HL-60 (cell line): ENCODE measurements at places on chromosomes 2 and 18.
A peak's percentile ranks its signal among the peaks of the same experiment; 100 is the strongest.

DNA sequence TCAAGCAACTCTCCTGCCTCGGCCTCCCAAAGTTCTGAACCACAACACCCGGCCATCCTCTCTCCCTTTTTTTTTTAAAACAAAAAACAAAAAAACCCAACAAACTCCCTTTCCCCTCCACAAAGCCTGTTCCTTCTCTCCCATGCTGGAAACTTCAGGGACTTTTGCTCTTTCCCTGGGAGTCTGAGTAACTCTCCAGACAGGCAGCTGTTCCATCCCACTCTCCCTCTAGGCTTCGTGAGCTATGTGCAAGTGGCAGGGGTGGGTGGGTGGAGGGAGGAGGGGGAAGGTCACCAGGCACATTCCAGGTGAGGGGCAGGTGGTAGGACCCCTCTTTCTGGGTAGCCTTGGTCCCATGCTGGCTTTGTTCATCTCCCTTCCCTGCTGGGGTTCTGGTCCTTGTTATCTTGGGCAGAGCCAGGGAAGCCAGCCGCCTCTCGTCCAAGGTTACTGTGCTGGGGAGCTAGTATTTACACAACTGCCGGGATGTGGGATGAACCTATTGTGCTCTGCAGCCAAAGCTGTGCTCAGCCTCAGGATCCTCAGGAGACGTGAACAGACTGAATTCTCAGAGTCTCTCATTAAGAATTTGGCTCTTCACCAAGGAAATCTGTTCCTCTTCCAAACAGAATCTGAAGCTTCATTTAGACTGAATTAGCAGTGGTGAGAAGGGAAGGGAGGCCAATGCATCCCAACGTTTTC is 106.9 kb downstream of the LIPG start:
- DNase-seq: no peak

GRCh38 chr2:172285010-172285621 is 142.3 kb upstream of the ITGA6 start:
- peak; percentile 44 for DNase-seq

DNA sequence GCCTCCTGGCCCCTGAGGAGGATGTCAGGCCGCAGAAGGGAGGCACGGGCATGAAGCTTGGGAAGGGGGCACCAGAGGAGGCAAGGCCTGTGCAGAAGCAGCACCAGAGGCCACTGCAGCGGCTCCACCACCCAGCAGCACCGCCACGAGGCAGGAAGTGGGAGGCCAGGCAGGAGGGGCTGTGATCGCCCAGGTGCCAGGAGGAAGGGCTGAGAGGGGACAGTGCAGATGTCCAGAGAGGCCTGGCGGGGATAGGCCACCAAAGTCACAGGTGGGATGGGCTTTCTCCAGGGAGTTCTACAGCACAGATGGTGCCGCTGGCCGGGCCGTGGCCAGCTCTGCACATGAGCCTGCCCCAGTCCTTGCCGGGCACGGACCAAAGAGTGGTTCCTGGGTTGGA is 6.0 kb upstream of the ALPI start:
- no peak for DNase-seq

GRCh38 chr18:31555971-31556747 is 35.5 kb upstream of the TTR start:
- peak; percentile 27 for DNase-seq

DNA sequence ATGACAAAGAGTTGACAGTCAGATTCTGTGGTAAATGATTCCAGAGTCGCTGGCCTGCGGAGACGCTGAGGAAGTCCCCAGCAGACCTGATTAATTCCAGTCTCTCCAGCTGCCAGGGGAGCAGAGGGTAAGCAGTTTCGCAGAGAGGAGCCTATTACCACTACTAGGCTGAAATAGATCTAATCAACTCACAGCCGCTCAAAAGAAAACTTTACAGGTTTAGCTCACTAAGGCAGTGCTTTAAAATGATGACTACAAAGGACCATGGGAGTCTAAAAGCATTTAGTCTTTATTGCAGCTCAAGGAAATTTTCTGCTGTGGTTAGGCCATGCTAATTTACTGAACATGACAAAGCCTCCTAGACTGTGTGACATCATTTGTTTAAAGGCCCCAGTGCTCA is 445.6 kb upstream of the POU3F3 start:
- DNase-seq: no peak

DNA sequence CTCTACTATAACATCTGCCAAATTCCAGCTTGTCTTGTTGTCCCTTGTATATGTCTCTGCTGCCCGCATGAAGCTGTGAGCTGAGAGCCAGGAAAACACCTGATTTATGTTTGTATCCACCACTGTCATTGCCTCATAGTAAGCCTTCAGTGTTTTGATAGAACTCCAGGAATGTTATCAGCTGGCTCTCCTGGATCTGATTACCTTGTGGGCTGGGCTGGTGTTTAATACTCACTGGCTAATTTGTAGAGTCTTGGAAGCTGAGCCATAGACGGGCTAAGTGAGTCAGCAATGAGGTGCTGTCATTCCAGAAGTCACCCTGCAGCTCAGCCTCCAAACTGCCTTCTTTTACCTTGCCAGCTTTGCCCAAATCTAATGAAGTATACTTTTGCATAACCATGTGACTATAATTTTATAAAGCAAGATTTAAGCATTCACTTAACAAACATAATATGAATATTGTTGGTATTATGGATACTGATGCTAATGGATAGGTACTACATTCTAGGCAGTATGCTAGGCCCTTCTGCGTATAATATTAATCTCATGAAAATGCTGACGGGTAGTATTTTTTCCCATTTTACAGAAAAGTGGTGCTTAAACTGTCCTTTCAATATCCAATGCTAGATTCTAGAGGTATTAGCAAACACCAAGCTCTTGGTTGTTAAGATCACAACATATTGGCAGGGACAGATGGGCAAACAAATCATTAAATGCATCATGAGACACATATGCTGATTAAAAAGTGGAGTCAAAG is 62.7 kb upstream of the GATA6 start:
- DNase-seq: no peak

- no peak for DNase-seq
Observed at GRCh38 chr2:173059971-173060461, 15.6 kb upstream of the MAP3K20 start.

GRCh38 chr2:132871831-132872230 is 201.8 kb upstream of the LYPD1 start:
- no peak for DNase-seq

- peak; percentile 78 for DNase-seq
Observed at GRCh38 chr2:160566717-160567116, 73.1 kb upstream of the RBMS1 start.

- DNase-seq: no peak
Observed at GRCh38 chr2:27829791-27830190, 58.3 kb downstream of the MRPL33 start.

DNA sequence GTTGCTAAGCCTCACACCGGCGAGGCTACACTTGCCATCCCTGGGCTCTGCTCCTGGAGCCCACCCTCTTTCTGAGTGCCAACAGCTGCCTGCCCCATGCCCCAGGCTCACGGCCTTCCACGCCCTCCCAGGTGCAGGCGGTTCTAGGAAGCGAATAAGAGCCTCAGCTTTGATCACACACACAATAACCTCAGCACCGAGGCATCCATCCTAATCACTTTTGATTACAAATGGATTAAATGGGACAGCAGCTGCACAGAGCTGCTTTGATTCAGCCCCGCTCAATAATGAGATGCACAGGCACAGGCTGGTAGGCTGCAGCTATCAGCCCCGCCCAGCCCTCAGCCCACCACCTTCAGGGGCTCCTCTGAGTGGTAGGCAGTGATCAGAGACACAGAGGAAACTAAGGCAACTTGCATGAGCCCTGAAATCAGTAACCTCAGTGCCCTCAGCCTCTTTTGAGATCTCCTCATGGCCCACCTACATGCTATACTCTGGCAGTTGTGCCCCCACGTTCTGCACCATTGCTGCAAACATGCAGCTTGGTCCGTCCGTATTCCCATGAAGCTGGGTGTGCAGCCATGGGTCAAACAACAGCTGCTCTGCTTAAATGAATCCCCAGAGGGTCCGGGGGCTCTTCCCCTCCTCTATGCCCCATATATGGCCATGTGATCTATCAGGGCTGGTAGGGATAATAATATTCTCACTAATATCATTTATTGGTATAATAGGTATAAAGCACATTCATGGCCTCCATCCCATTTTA is 171.4 kb downstream of the SETBP1 start:
- DNase-seq: no peak

- DNase-seq: peak; percentile 88
Observed at GRCh38 chr2:226423498-226423960, 376.1 kb downstream of the IRS1 start.

GRCh38 chr2:184551626-184552025 is 46.7 kb upstream of the ZNF804A start:
- no peak for DNase-seq

DNA sequence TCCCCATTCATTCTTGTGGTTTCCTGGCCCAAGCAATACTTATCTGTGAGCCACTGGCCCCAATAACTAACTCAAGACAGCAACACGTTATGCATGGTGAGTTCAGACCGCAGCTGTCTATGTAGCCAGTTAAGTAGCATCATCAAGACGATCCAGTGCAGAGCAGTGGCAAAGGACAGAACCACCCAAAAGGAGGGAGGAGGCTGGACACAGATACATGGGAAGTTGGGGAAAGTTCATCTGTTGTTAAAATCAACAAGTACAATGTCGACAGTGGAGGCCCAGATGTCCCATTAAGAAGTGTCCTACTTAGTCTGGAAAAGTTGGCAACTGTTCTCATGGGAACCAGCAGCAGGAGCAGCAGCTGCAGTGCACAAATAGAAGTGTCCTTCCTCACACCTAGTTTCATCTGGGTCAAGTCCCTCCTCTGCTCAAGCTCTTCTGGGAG is 106.9 kb upstream of the THOC1 start:
- DNase-seq: no peak

GRCh38 chr18:6174983-6175745 is 239.5 kb downstream of the L3MBTL4 start:
- no peak for DNase-seq

- DNase-seq: no peak
Observed at GRCh38 chr2:28343971-28344715, 48.5 kb upstream of the FOSL2 start.

GRCh38 chr2:187422282-187422681 is 25.8 kb downstream of the CALCRL start:
- no peak for DNase-seq

DNA sequence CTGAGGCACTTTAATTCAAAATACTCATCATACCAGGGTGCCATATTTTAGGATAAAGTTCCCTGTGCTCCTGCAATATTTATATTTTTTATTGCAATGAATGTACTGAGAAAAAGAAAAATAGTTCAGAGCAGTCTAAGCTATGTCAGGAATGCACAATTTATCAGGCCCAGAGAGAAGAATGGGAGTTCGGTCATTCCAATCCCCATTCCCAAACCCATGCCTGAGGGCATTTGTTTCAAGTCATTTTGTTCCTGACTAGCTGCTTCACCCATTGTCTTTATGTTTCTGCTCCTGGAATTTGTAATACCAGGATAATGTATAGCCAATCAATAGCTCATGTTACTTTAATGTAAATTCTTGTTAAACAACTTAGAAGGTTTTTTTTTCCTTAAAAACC is 24.4 kb upstream of the FTCDNL1 start:
- DNase-seq: no peak

DNA sequence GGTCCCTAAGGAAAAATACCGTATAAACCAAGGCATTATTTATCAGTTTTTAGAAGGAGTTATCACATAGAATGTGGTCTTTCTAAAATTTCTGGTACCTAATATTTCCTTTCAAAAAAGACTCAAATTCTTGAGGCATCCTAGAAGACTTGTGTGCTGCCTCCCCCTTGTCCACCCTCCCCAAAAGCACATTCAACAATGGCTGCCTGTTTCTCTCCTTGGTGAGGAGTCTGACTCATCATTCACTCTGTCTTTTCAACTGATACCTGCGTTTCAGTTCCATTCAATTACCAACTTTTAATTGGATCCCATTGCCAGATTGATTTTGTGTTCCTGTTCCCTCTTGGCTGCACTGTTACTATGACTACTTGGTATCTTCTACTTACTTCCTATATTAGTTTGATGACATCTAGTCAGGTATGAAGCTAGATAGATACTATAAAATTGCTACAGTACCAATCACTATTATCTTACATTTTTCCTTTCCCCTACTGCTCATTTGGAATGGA is 72.9 kb downstream of the XRCC5 start:
- DNase-seq: no peak

GRCh38 chr2:59449274-59449673 is 1104.2 kb downstream of the BCL11A start:
- peak; percentile 17 for DNase-seq

GRCh38 chr2:105894327-105894944 is 149.7 kb downstream of the NCK2 start:
- no peak for DNase-seq

GRCh38 chr18:29811519-29811918 is 1231.0 kb downstream of the DSC3 start:
- no peak for DNase-seq

- no peak for DNase-seq
Observed at GRCh38 chr2:53562407-53562806, 205.2 kb upstream of the CHAC2 start.

DNA sequence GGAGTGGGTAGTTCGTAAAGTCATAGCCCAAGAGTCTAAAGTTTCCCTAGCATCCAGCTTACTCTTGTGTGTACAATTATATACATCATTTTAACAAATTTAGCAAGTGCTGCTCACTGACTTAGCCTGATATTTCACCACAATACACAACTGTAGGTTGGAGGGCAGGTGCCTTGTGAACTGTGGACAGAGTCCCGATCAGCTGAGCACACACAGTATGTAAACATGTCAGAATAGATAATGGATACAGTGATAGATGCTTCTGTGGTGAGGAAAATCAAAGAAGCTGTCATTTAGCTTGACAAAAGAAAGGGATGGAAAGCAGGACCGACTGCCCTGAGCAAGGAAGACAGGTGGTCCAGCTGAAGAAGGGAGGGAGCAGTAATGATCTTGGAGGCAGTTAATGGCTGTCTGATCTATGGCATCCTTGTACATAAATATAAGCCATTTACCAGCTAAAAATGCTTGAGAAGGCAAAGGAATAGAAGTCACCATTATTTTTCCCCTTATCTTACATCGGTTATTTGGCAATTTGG is 372.8 kb upstream of the UBE2E3 start:
- DNase-seq: no peak
